ENCODE measurements at places on chromosomes 3 and 15. TPM values are rescaled to one million over a fixed set of nuclear protein-coding genes. Genes with fewer than 3 reads are reported as not detected.

Gene KCNAB1
- not detected for total RNA-seq

Gene TTC23
- 10.2 TPM for total RNA-seq

Gene LRRIQ4
- total RNA-seq = not detected

Gene HYAL2
- total RNA-seq = 24.2 TPM
